K562 (cell line): ENCODE measurements at places on chromosomes 1 and 21.

DNA sequence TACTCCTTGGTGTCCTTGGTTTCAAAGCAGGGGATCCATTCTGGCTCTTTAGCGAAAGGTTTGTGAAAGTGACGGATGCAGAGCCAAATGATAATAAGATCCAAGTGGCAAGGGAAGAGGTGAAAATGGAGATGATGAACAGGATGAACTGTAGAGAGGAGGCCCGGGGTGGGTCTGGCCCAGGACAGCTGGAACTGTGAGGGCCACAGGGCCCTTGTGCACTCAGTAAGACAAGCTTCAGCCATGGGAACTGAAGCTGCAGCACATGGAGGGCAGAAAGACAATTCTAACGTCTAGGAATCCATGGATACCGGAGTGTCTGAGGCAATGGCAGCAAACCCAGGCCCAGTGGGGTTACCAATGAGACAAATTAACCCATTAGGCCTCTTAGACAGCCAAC is 4.8 kb downstream of the KCNA2 start:
- H3K27ac ChIP-seq, result no peak overlapping the region
- no peak for DNase-seq
- peaks cover 3% of the 10 kb centered on the region; the same call in 1 of the 2 replicates for H3K4me1 ChIP-seq
- no peak overlapping the region for H3K4me3 ChIP-seq
- H3K36me3 ChIP-seq, result no peaks in the 10 kb centered on the region

DNA sequence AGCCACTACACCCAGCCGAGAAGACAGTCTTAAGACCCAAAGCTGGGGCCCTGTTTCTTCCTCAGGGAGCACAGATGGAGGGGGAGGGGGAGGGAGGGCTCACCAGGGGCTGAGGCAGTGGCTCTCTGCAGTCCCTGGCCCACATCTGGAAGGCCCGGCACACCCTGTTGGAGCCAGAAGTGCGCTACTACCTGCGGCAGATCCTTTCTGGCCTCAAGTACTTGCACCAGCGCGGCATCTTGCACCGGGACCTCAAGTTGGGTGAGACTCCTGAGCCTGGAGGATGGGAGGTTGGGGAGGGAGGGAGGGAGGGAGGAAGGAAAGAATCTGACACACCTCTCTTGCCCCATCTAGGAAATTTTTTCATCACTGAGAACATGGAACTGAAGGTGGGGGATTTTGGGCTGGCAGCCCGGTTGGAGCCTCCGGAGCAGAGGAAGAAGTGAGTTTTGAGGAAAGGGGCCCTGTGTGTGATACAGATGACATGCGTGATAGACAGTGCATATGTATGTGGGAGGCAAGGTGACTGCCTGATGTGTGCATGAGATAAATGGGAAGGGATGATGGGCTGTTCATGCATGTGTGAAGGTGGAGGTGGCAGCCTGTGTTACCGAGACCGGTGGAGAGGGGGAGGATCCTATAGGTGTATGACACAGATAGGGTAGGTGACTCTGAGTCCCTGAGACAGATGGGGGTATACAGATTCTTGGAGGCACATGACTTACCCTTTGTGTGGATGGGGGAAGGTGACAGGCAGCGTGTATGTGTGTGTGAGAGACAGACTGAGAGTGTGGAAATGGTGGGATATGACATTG is 1.5 kb downstream of the PLK3 start:
- H3K27ac ChIP-seq, result peak overlapping the region; percentile 6; the same call in 2 of the 3 replicates
- H3K36me3 ChIP-seq, result peaks cover 48% of the 10 kb centered on the region
- peak; percentile 64 for DNase-seq
- H3K4me3 ChIP-seq, result peak overlapping the region; percentile 77

GRCh38 chr21:38825269-38825668 is 19.5 kb downstream of the ETS2 start:
- DNase-seq, result no peak
- H3K4me3 ChIP-seq, result no peak overlapping the region
- no peaks in the 10 kb centered on the region for H3K4me1 ChIP-seq
- no peak overlapping the region for H3K27ac ChIP-seq
- H3K27me3 ChIP-seq, result no peaks in the 10 kb centered on the region

- H3K36me3 ChIP-seq, result no peaks in the 10 kb centered on the region
- H3K4me3 ChIP-seq, result no peak overlapping the region
- H3K27ac ChIP-seq, result no peak overlapping the region
- 0 out of 2 replicates have a peak, but pooled peaks cover 4% of the 10 kb centered on the region for H3K4me1 ChIP-seq
- no peak for DNase-seq
Measured at GRCh38 chr1:22248746-22249145, 105.8 kb upstream of the WNT4 start.

GRCh38 chr1:20699558-20699957 is 18.2 kb downstream of the KIF17 start:
- H3K4me3 ChIP-seq, result no peak overlapping the region
- no peaks in the 10 kb centered on the region for H3K36me3 ChIP-seq
- DNase-seq, result no peak
- peaks cover 19% of the 10 kb centered on the region for H3K27me3 ChIP-seq
- H3K4me1 ChIP-seq, result peaks cover 30% of the 10 kb centered on the region

- DNase-seq, result no peak
- H3K36me3 ChIP-seq, result no peaks in the 10 kb centered on the region
- no peak overlapping the region for H3K4me3 ChIP-seq
- peaks cover 4% of the 10 kb centered on the region; the same call in 1 of the 2 replicates for H3K4me1 ChIP-seq
Measured at GRCh38 chr1:113861641-113862040, 9.9 kb downstream of the PTPN22 start.

GRCh38 chr1:217542136-217542777 is 88.6 kb downstream of the GPATCH2 start:
- DNase-seq, result no peak
- no peaks in the 10 kb centered on the region for H3K36me3 ChIP-seq
- H3K27me3 ChIP-seq, result no peaks in the 10 kb centered on the region
- no peaks in the 10 kb centered on the region for H3K4me1 ChIP-seq
- H3K4me3 ChIP-seq, result no peak overlapping the region

- no peak overlapping the region for H3K27ac ChIP-seq
- DNase-seq, result no peak
- no peak overlapping the region for H3K4me3 ChIP-seq
- no peaks in the 10 kb centered on the region for H3K4me1 ChIP-seq
- no peaks in the 10 kb centered on the region for H3K36me3 ChIP-seq
Measured at GRCh38 chr1:10910681-10911489, 101.6 kb upstream of the TARDBP start.

GRCh38 chr1:204170494-204171155 is 4.5 kb upstream of the REN start:
- H3K4me3 ChIP-seq, result no peak overlapping the region
- peaks cover 5% of the 10 kb centered on the region; the same call in 2 of the 3 replicates for H3K27me3 ChIP-seq
- H3K27ac ChIP-seq, result no peak overlapping the region
- H3K36me3 ChIP-seq, result no peaks in the 10 kb centered on the region
- no peak for DNase-seq

GRCh38 chr21:39180429-39181019 is 2.7 kb downstream of the PSMG1 start:
- peaks cover 8% of the 10 kb centered on the region; the same call in 2 of the 3 replicates for H3K4me1 ChIP-seq
- no peak for DNase-seq
- H3K36me3 ChIP-seq, result peaks cover 62% of the 10 kb centered on the region
- H3K27ac ChIP-seq, result no peak overlapping the region

- peaks cover 9% of the 10 kb centered on the region for H3K4me1 ChIP-seq
- no peaks in the 10 kb centered on the region for H3K27me3 ChIP-seq
- no peak overlapping the region for H3K27ac ChIP-seq
- DNase-seq, result no peak
- H3K36me3 ChIP-seq, result no peaks in the 10 kb centered on the region
Measured at GRCh38 chr1:101284622-101285218, 47.9 kb downstream of the S1PR1 start.

GRCh38 chr1:53370369-53370961 is 42.6 kb upstream of the LRP8 start:
- no peak overlapping the region for H3K4me3 ChIP-seq
- H3K27me3 ChIP-seq, result peaks cover 43% of the 10 kb centered on the region
- no peak for DNase-seq
- no peak overlapping the region for H3K27ac ChIP-seq
- H3K36me3 ChIP-seq, result no peaks in the 10 kb centered on the region

DNA sequence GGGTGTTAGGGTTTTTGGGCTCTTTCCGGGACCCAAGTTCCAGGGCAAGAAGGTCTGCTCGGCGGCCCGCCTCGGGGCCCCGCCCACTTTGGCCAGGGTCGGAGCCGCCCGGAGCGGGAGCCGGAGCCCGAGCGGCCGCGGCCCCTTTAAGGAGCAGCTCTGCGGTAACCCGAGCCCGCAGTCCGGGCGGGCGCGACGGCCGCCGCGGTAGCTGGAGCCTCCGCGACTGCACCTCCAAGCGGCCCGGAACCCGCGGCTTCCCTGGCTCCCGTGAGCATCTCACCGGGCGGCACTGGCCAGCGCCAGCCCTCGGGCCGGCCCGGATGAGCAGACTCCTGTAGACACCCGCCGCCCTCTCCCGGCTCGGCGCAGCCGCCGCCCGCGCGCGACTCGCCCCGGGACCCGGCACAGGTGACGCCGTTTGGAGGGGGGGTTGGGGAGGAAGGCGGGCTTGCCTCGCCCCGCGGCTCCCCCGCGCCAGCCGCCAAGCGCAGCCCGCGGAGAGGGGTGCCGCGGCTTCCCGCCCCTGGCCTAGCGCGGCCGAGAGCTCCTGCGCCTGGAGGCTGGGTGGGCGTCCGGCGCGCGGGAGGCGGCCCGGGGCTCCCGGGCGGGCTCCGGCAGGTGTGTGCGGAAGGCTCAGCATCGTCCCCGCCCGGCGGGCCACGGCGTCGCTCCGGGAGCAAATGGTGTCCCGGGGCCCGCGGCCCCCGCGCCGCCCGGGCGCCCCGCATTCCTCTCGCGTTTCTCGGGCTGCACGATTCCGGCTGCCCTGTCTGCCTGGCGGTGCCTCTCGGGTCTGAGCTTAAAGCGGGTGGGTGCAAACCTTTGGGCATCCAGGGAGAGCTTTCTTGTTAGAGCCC is at the start of gene TLCD4:
Gene TLCD4, plus strand, starts transcription at position 149 of the 860 bp plus-strand sequence. CDS start 26,547 bp downstream, outside the sequence.
- no peaks in the 10 kb centered on the region for H3K27me3 ChIP-seq
- H3K27ac ChIP-seq, result peak within 1 kb of the TSS; percentile 81
- peaks cover 2% of the 10 kb centered on the region; the same call in 1 of the 3 replicates for H3K36me3 ChIP-seq

GRCh38 chr1:27604579-27605299 is 795 bp upstream of the AHDC1 start:
- H3K4me3 ChIP-seq, result peak overlapping the region; percentile 89
- H3K36me3 ChIP-seq, result no peaks in the 10 kb centered on the region
- peaks cover 61% of the 10 kb centered on the region for H3K4me1 ChIP-seq
- H3K27ac ChIP-seq, result no peak overlapping the region
- H3K27me3 ChIP-seq, result peaks cover 4% of the 10 kb centered on the region; the same call in 1 of the 2 replicates

DNA sequence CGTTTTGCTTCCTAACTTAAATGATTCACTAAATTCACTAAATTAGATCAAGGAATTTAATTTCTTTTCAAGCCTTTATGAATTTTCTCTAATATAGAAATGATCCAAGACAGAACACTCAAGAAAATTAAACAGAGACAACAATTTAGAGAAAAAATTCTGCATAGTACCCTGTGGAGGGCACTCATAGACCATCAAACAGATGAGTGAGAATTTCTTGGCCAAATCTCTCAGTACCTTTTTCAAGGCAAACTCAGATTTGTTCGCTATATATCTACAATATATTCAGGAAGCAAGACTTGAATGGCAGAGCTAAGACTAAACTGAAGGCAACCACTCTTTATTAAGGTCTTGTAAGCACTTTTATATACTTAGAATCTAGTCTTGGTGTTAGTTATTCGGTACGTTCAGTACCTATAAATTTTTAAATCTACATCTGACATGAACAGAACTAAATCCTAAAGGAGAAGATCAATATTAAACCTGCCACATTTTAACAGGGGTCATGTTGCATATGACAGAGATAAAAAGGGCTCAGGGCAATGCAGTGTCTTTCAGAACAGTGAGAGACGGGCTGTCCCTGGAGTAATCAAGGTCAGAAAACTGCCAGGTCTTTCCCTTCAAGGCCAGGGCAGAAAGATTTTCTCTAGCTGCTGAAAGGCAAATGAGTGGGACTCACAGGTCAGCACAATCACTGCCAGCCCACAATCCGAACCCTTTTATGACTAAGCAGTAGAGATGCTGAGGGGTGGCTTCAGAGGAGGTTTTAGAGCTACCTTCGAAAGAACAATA is 118.8 kb upstream of the TMPRSS15 start:
- H3K27me3 ChIP-seq, result no peaks in the 10 kb centered on the region
- H3K27ac ChIP-seq, result no peak overlapping the region
- no peak overlapping the region for H3K4me3 ChIP-seq
- H3K4me1 ChIP-seq, result no peaks in the 10 kb centered on the region

- H3K27me3 ChIP-seq, result no peaks in the 10 kb centered on the region
- peaks cover 66% of the 10 kb centered on the region for H3K36me3 ChIP-seq
- DNase-seq, result peak; percentile 14
Measured at GRCh38 chr1:26281091-26281958, 1.4 kb downstream of the SH3BGRL3 start.

- no peaks in the 10 kb centered on the region for H3K36me3 ChIP-seq
- no peak overlapping the region for H3K4me3 ChIP-seq
- H3K27me3 ChIP-seq, result peaks cover 26% of the 10 kb centered on the region
- no peak overlapping the region for H3K27ac ChIP-seq
- no peaks in the 10 kb centered on the region for H3K4me1 ChIP-seq
- DNase-seq, result no peak
Measured at GRCh38 chr21:41620982-41621381, 113.0 kb upstream of the TMPRSS2 start.
